ENCODE measurements at places on chromosomes 1 and 21.

DNA sequence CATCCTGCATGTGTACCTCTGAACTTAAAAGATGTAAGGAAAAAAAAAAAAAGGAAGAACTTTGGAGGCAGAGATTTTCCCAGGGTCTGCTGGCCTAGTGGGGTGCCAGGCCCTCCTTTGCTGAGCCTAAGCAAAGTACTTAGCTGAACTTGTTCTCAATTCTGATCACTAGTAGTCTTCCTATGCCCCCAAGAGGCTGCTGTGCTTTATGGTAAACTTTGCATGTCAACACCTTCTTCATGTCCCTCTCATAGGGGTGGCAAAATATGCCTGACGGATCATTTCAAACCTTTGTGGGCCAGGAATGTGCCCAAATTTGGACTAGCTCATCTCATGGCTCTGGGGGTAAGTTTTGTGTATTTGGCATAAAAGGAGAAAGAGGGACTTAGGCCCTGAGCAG lies 1.4 kb upstream of the USP21 start:
- no peak for DNase-seq

DNA sequence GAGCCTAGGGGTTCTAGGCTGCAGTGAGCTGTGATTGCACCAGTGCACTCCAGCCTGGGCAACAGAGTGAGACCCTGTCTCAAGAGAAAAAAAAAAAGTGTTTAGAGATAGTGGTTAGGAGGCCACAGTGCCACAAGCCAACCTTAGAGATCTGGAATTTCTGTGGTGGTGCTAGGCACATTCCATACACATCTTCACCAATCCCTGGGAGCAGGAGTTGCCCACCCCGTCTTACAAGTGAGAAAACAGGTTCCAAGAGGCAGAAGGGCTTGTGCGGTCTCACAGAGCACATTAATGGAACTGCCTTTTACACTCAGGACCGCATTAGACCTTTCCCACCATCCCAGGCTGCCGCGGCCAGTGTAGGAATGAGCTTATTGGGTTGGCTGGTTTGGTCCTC lies 93.2 kb downstream of the EPHB2 start:
- no peak for DNase-seq

DNA sequence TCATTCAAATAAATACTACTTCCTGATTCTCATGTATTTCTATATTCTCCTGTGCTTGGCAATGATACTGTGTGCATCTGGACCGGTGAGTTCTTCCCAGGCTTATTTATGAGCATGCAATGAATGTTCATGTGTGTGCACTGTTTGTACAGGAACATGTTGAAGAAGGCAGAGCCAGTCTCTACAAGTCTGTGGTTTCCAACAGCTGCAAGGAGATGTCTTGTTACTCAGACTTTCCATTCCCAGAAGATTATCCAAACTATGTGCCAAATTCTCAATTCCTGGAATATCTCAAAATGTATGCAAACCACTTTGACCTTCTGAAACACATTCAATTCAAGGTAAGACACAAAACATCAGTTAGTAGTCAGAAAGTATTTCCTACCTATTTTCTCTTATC lies 19.1 kb downstream of the FMO1 start:
- DNase-seq: no peak

GRCh38 chr1:185556561-185556960 lies 177.6 kb upstream of the HMCN1 start:
- no peak for DNase-seq

- no peak for DNase-seq
Observed at GRCh38 chr21:42437786-42438185, 34.1 kb downstream of the UBASH3A start.

- DNase-seq: no peak
Observed at GRCh38 chr1:25897754-25898153, 8.5 kb downstream of the STMN1 start.

GRCh38 chr1:201489643-201490261 lies 17.2 kb downstream of the CSRP1 start:
- DNase-seq: no peak

- no peak for DNase-seq
Observed at GRCh38 chr1:179632868-179633267, 41.2 kb downstream of the TDRD5 start.

GRCh38 chr1:98749152-98749756 lies 87.7 kb downstream of the SNX7 start:
- DNase-seq: no peak

DNA sequence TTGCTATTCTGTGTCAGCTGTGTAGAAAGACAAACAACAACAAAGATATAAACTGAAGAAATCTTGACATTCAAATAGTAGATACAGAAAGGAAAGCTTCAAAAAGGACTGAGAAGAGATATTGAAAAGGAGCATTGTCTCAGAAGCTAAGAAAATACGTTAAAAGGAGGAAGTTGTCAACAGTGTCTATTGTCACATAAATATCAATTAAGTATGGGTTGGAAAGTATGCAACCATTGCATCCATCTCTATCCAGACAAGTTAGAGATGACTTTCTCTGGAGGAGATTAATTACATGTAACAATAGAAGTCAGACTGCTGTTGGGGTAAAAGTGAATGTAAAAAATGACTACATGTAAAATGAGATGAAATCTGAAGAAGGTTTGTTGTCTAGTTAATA lies 29.7 kb upstream of the BRINP3 start:
- no peak for DNase-seq

GRCh38 chr1:47186267-47187185 lies 3.3 kb downstream of the PDZK1IP1 start:
- DNase-seq: no peak

DNA sequence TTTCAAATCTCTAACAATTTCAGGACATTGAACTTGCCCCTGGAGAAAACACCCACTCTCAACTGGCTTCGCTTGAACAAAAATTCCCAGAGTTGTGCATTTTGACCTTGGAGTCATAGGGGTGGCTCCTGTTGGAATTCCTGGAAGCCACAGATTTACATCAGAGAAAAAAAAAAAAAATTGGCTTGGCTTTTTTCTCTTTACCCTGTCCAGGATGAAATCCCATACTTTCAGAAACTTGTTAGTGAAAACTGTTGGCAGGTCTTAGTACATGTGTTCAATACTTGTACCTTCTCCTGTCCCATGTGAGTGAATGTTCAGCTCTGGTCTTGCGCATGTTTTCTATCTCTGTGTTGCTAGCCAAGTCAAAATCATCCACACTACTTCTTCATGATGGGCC lies 228.8 kb downstream of the TGFB2 start:
- no peak for DNase-seq

DNA sequence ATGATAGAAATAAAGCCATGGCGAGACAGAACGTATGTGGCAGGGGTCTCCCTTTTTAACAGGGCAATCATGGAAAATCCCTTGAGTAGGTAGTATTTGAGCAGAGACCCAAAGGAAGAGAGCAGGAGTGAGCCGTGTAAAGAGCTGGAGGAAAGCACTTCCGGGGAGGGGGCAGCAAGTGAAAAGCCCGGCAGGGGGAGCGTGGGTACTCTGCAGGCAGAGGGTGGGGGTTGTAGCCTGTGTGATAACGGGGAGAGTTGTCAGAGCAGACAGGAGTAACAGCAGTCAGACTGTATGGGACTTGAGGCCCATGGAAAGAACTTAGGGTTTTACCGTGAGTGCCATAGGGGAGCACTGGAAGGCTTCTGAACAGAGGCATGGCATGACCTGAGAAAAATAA lies 51.1 kb upstream of the LDLRAP1 start:
- no peak for DNase-seq

DNA sequence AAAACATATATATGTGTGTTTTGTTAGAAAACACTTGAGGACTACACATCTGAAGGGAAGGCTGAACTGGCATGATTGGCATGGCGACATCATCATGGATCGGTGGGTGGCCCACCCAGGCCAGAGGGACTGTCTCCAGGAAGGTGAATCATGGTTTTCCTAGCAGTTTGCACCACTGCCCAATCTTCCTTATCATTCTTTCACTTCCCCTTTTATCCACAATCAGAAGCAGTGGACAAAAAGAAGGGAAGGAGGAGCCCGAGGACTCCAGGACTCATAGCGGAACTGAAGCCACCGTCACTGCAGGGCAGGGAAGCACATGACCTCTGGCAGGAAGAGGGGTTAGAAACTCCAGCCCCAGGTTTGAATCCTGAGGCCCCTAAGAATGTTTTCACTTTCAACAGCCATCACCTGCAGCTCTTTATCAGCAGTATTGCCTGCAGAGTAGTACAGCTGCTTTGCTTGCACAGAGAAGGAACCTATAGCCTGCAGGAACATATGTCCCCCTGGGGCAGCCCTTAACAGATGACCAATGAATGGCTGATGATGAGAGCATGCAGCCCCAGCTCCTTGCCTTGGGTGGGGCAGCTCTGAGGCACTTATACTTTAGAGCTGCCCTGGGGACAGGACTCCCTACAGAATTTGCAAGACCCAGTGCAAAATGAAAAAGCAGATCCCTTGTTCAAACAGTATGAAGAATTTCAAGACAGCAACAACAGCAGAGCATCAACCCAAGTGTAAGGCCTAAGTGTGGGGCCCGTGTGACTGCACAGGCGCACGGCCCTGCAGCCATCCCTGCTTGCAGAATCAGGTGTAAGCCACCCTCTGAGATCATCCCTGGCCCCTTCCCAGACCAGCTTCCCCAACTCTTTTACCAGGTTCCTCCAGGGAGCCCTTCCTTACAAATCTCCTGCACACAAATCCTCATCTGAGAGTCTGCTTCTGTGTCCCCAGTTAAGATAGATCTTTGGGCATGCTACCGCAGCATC lies 241.8 kb upstream of the IRF2BP2 start:
- no peak for DNase-seq

- no peak for DNase-seq
Observed at GRCh38 chr1:155053531-155054105, 2.5 kb downstream of the ADAM15 start.

GRCh38 chr1:31605908-31606427 lies 11.5 kb upstream of the HCRTR1 start:
- no peak for DNase-seq

DNA sequence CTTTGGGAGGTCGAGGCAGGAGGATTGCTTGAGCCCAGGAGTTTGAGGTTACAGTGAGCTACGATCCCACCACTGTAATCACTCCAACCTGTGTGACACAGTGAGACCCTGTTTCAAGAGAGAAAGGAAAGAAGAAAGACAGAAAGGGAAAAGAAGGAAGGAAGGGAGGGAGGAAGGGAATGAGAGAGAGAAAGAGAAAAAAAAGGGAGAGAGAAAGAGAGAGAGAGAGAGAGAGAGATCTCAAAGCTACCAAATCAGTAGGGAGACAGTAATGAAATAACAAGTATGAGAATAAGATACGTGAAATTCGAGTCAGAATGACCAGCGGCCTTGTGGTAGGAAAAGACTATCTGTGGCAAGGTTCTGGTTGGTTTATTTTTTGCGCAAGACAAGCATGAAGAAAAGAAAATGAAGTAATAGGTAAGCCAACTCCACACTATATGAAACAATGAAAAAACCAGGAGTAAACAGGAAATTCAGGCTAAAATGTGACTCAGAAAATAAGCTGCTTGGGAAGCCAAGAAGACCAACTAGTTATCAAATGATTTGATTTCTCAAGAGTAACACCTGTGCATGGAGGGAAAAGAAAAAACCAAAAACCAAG lies 8.9 kb downstream of the MTF1 start:
- no peak for DNase-seq

- no peak for DNase-seq
Observed at GRCh38 chr1:101474039-101474665, 237.3 kb downstream of the S1PR1 start.

DNA sequence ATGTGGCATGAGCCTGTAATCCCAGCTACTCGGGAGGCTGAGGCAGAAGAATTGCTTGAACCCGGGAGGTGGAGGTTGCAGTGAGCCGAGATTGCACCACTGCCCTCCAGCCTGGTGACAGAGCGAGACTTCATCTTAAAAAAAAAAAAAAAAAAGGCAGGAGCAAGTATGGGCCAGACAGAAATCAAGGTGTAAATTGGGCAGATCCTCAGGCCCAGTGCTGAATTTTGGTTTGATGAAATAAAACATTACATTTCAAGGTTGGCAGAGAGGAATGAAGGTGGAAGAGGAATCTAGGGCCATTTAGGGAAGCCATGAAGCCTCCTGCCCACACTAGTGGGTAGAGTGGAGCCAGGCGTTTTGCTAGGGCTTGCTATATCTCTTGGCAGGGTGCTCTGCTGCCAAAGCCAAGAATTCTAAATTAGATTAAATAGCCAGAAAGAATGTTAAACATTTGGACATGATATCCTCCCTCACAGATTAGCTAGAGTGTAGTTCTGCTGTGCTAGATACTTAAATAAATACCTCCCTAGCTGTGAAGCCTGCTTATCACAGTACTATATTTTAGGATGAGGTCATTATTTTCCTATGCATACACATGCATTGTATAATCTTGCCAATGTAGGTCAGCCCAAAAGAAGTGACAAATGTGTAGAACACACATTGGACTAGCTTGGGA lies 16.6 kb upstream of the LGALS8 start:
- no peak for DNase-seq

GRCh38 chr1:242100921-242101320 lies 102.0 kb upstream of the MAP1LC3C start:
- DNase-seq: no peak

- DNase-seq: no peak
Observed at GRCh38 chr1:214991691-214992315, 90.7 kb upstream of the KCNK2 start.

- peak; percentile 73 for DNase-seq
Observed at GRCh38 chr1:9717193-9718005, 65.9 kb downstream of the PIK3CD start.

GRCh38 chr21:46564391-46564790 lies 40.5 kb downstream of the S100B start:
- no peak for DNase-seq

- no peak for DNase-seq
Observed at GRCh38 chr1:228364068-228364705, 42.4 kb downstream of the TRIM11 start.

DNA sequence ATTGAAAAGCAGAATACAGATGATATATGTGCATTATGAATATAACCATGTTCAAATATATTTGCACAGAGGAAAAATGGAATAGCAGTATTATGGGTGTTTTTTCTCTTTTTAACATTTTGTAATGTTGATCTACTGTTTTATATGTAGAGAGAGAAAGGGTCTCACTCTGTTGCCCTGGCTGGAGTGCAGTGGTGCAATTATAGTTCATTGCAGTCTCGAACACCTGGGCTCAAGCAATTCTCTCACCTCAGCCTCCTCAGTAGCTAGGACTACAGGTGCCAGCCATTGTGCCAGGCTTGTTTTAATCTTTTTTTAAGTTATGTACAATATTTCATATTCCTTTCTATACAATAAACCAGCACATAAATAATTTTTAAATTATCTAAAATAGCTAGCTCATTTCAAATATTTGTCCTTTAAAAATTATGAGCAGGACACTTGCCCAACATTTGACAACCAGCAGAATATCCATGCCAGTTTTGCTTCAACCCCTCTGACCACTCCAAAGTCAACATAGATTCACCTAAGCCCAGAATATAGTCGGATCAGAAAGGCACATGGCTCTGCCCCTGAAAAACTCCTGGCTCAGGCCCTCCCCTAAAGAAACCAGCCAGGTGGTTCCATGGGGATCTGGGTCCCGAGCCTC lies 29.8 kb downstream of the ZNF281 start:
- no peak for DNase-seq

- DNase-seq: no peak
Observed at GRCh38 chr1:26370591-26371382, 1.8 kb downstream of the ZNF683 start.

DNA sequence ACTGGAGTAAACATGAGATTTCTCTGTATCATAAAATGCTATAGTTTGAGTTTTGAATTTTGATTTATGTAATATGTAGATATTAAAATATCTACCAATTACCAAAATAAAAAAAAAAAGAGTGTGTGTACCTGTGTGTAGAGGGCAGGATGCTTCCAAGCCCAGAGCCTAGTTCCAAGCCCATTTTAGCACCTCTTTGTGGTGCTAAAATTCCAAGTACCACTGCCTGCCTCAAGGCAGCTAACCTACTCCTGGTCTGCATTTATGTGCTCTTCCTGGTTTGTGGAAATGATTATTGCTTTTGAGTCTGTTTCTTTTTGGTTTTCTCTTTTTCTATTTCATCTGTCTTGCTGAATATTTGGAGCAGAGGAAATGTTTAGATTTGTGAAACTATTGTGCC lies 8.7 kb upstream of the POU2F1 start:
- no peak for DNase-seq
